ENCODE measurements at places on chromosomes 6 and 20. TPM values are rescaled to one million over a fixed set of nuclear protein-coding genes. Genes with fewer than 3 reads are reported as not detected.
A peak's percentile ranks its signal among the peaks of the same experiment; 100 is the strongest.

APOBEC2 gene
- total RNA-seq, result not detected

FNDC1 gene
- total RNA-seq, result 28.1 TPM

MYL9 gene
- 1,447 TPM for total RNA-seq

IPCEF1 gene
- 3.7 TPM for total RNA-seq

GATA5 gene
- total RNA-seq, result not detected

GGTLC1 gene
- total RNA-seq, result not detected

UBD gene
- total RNA-seq, result 0.41 TPM

DNA sequence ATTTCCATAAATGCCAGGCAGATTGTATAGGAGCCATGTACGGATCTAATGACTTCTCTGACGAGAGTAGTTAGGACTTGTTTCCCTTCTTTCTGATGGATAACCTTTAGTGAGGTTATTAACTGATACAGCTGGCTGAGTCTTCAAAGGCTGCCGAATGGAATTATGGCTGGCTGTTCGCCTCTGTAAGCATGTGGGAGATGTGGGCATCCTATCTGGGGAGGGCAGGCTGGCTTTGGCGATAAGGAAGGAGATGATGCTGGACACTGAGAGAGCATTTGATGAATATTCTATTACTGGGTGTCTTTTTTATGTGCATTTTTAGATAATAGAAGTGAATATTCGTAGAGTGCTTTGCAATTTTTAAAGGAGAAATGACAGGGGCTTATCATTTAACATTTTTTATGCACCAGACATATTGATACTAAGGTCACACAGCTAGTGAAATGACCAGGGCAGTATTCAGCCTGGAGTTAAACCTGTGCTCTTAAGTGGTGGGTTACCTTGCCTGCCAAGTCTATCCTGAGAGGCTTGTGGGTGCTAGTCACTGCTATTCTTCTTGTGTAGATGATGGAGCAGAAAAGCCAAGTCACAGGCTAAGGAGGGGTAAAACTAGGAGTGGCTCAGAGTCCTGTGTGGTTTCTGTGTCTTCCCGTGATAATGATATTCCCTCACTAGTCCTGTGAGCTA lies 3.1 kb downstream of the PBOV1 start:
- H3K27ac ChIP-seq, result no peak overlapping the region
- H3K27me3 ChIP-seq, result no peaks in the 10 kb centered on the region
- no peaks in the 10 kb centered on the region for H3K36me3 ChIP-seq
- H3K4me3 ChIP-seq, result no peak overlapping the region

GRCh38 chr6:166559211-166559610 lies 27.3 kb downstream of the RAMACL start:
- H3K36me3 ChIP-seq, result no peaks in the 10 kb centered on the region
- H3K4me3 ChIP-seq, result no peak overlapping the region
- no peak for DNase-seq
- H3K4me1 ChIP-seq, result peaks cover 5% of the 10 kb centered on the region
- H3K27ac ChIP-seq, result no peak overlapping the region

GRCh38 chr20:49330701-49331615 lies 53.1 kb upstream of the ZNFX1 start:
- H3K4me1 ChIP-seq, result no peaks in the 10 kb centered on the region
- H3K27ac ChIP-seq, result no peak overlapping the region
- no peak overlapping the region for H3K4me3 ChIP-seq

DNA sequence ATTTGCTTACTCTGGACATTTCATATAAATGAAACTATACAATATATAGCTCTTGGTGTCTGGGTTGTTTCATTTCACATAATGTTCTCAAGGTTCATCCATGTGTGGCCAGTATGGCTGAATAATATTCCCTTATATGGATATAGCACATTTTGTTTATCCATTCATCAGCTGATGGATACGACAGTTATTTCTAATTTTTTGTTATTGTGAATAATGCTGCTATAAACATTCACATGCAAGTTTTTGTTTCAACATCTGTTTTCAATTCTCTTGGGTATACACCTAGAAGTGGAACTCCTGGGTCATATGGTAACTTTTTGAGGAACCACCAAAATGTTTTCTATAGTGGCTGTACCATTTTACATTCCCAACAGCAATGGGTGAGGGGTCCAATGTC lies 101.1 kb downstream of the CDK19 start:
- no peak overlapping the region for H3K27ac ChIP-seq
- DNase-seq, result no peak
- H3K27me3 ChIP-seq, result no peaks in the 10 kb centered on the region
- H3K4me3 ChIP-seq, result no peak overlapping the region

DNA sequence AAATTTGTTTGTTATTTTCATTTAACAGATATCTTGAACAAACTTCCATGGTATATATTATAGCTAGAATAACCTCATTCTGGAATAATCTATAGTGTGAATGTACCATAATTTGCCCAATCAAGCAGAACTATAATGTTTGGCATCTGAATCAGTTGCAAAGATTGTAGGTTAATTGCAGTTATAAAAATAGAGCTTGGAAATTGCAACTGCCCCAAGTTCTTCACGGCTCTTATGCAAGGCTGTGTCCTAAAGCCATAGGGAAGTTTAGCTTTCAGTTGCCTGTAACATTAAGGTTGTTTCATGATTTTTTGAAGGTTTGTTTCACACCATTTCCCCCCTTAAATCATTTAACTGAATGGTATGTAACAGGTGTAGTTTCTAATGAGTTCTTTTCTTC lies 19.4 kb downstream of the NQO2 start:
- H3K27me3 ChIP-seq, result no peaks in the 10 kb centered on the region
- DNase-seq, result no peak
- H3K4me3 ChIP-seq, result no peak overlapping the region
- H3K27ac ChIP-seq, result no peak overlapping the region

DNA sequence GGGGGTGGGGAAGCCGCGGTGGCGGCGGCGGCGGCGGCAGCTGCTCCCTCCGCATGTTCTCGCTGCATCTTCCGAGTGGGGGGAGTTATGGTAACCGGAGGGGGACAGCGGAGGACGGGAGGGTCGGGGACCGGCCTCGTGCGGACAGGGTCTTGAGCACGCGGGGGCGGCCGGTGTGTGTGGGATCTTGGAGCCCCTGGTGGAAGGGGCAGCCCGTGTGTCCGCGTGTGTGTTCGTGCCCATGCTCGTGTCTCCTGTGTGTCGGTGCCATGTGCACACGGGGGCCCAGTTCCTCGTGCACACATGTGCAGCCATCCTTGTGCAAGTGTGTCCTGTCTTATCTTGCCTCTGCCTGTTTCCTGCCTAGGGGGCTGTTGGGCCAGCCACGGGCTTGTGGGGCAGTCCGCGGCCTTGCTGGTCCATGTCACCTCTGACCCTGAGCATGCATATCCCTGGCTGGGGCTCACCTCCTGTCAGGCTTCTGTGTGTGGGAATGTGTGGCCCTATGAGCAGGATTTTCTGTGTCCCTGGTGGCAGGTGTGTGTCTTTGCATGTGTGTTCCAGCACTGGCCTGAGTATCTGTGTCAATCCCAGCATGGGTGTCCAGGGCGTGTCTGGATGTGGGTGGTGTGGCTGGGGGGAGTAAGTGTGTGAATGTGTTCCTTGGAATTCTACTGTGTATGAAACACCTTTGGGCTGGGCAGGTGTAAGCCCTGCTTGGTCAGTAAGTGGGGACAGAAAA lies 8.5 kb downstream of the SYNGAP1 start:
- H3K27ac ChIP-seq, result peak overlapping the region; percentile 95
- no peak for DNase-seq
- H3K4me1 ChIP-seq, result peaks cover 33% of the 10 kb centered on the region
- H3K27me3 ChIP-seq, result no peaks in the 10 kb centered on the region
- no peaks in the 10 kb centered on the region for H3K36me3 ChIP-seq

DNA sequence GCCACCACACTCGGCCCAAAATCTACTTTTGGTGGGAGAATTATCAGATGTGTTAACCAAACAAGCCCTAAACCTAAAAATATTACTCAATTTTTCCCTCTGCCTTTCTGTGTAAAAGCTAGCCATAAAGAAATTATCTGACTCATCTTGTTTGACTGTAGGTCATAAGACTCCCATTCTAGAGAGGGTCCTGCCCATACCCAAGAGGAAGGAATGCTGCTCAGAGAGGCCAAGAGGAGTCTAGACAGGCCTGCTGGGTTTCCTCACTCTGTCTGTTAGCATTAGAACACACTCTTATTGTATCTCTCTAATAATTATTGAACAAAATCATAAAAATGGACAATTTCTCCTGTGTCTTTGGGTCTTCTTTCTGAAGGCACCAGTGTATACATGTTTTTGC lies 26.1 kb downstream of the C6orf141 start:
- H3K27me3 ChIP-seq, result no peaks in the 10 kb centered on the region
- no peak for DNase-seq
- no peak overlapping the region for H3K27ac ChIP-seq
- H3K36me3 ChIP-seq, result no peaks in the 10 kb centered on the region

GRCh38 chr6:13395272-13396237 lies 67.2 kb upstream of the TBC1D7 start:
- peak overlapping the region; percentile 33 for H3K27ac ChIP-seq
- peak; percentile 50 for DNase-seq
- H3K4me1 ChIP-seq, result no peaks in the 10 kb centered on the region
- H3K4me3 ChIP-seq, result no peak overlapping the region
- no peaks in the 10 kb centered on the region for H3K27me3 ChIP-seq

GRCh38 chr20:17298171-17298570 lies 71.3 kb downstream of the PCSK2 start:
- no peak overlapping the region for H3K4me3 ChIP-seq
- no peaks in the 10 kb centered on the region for H3K27me3 ChIP-seq
- no peaks in the 10 kb centered on the region for H3K36me3 ChIP-seq
- DNase-seq, result no peak

DNA sequence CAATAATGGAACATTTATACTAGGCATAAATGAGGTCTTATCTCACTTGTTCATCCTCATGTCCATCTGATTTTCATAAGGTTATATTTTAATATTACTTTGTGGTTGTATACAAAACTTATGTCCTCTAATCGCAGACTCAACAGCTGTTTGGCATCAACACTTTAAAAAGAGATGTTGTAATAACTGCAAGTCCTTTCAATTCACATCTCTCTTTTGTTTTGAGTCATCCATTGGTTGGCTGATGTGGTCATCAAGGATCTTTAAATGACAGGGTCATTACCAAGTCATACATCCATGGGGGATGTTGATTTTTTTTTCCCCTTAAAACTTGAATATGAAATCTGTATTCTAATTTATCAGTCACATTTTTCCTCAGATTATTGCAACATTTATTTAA lies 299.4 kb upstream of the NRSN1 start:
- H3K4me3 ChIP-seq, result no peak overlapping the region
- DNase-seq, result no peak
- no peaks in the 10 kb centered on the region for H3K36me3 ChIP-seq
- no peaks in the 10 kb centered on the region for H3K4me1 ChIP-seq
- no peak overlapping the region for H3K27ac ChIP-seq
- H3K27me3 ChIP-seq, result no peaks in the 10 kb centered on the region

DNA sequence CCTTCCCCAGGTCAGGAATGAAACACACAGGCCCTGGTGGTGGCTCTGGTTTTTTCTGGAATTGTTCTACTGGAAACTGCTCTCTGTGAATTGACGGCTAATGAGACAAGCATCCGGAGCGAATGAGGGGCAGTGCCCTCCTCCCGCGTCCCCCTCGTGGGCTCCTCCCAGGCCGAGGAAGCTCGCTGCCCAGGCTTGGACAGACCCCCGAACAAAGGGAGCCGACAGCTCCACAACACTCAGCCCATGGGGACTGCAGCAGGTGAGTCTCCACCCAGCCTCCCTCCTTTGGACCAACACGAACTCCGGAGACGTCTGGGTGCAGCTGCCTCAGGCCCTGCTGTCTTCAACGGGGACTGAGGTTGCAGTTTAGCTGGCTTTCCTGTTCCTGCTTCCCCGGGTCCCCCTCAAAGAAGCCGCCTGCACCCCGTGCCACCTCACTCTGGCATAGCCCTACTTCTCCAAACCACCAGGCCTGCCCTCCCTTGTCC lies 31.3 kb upstream of the AFDN start:
- H3K27me3 ChIP-seq, result no peaks in the 10 kb centered on the region
- H3K4me3 ChIP-seq, result no peak overlapping the region
- H3K4me1 ChIP-seq, result no peaks in the 10 kb centered on the region

DNA sequence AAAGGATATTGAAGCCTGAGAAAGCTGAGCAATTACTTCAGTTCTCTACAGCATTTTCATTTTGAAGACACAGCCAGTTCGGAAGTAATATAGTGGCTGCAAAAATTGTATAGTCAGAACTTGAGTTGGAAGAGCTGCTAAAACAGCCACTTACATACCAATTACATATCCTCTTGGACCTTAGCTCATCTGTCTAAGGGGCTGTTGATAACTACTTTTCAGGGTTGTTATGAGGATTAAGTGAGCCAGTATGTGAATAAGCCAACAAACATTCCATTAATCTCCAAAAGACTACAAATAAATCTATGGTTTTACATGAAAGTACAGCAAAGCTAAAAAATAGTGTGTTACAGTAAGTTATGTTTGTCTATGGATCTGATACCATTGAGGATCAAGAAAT lies 59.7 kb downstream of the TMEM200A start:
- H3K27ac ChIP-seq, result no peak overlapping the region
- H3K4me3 ChIP-seq, result no peak overlapping the region
- H3K4me1 ChIP-seq, result no peaks in the 10 kb centered on the region
- DNase-seq, result no peak
- H3K36me3 ChIP-seq, result no peaks in the 10 kb centered on the region
- H3K27me3 ChIP-seq, result no peaks in the 10 kb centered on the region

DNA sequence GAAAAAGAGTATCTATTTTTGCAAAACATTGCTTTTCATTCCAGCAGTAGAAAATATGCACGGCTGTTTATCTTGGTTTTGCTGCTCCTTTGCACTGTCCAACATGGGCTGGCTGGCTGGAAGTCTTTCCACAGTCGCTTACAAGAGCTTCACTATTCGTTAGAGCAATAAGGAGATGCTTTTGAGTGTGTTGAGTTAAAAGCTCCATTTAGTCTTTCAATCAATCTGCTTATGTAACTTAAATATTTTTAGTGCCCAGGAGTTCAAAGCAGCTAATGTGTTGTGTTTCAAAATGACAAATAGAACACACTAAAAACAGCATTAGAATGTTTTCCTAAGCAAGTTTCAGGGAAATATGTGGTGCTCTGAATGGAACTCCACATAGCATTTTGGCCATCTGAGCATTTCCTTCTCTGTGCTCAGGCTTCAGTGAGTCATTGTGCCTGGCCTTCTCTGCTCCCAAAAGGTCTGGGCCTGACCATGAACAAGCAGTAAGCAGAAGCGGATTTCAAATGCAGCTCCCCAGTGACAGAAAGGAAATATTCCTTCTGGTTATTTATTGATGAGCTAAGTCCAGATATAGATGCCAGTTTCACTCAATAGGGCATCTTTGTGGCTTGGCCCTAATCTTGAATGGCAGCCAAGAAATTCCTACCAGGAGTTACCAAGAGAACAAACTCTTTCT lies 580.3 kb downstream of the TENT5A start:
- peak overlapping the region; percentile 51 for H3K27ac ChIP-seq
- no peaks in the 10 kb centered on the region for H3K27me3 ChIP-seq
- no peaks in the 10 kb centered on the region for H3K36me3 ChIP-seq
- peak; percentile 24 for DNase-seq
- no peak overlapping the region for H3K4me3 ChIP-seq
- H3K4me1 ChIP-seq, result no peaks in the 10 kb centered on the region

GRCh38 chr6:22436134-22436533 lies 133.2 kb upstream of the HDGFL1 start:
- no peak overlapping the region for H3K27ac ChIP-seq
- no peaks in the 10 kb centered on the region for H3K4me1 ChIP-seq
- H3K4me3 ChIP-seq, result no peak overlapping the region
- H3K27me3 ChIP-seq, result no peaks in the 10 kb centered on the region
- no peak for DNase-seq
